ENCODE measurements at places on chromosomes 2 and 18. TPM values are rescaled to one million over a fixed set of nuclear protein-coding genes. Genes with fewer than 3 reads are reported as not detected.

UGT1A3 gene
- total RNA-seq = not detected

GRCh38 chr2:69204654-69205053 lies 182.4 kb downstream of the GFPT1 start:
- no peak for DNase-seq

GRCh38 chr18:74512321-74513053 lies 16.3 kb downstream of the CNDP2 start:
- DNase-seq = no peak

DNA sequence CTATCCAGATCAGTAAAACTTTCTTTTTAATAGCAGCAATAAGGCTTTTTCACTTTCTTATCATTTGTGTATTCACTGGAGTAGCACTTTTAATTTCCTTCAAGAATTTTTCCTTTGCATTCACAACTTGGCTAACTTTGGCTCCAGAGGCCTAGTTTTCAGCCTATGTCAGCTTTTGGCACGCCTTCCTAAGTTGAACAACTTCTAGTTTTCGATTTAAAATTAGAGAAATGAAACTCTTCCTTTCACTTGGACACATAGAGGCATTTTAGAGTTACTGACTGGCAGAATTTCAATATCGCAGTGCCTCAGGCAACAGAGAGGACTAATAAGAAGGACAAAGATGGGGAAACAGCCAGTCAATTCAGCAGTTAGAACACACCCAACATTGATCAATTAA lies 577.4 kb downstream of the DSC3 start:
- DNase-seq = no peak

All from osteocyte (in vitro differentiated cells).